ENCODE measurements at places on chromosomes 12 and 14.
A peak's percentile ranks its signal among the peaks of the same experiment; 100 is the strongest.

DNA sequence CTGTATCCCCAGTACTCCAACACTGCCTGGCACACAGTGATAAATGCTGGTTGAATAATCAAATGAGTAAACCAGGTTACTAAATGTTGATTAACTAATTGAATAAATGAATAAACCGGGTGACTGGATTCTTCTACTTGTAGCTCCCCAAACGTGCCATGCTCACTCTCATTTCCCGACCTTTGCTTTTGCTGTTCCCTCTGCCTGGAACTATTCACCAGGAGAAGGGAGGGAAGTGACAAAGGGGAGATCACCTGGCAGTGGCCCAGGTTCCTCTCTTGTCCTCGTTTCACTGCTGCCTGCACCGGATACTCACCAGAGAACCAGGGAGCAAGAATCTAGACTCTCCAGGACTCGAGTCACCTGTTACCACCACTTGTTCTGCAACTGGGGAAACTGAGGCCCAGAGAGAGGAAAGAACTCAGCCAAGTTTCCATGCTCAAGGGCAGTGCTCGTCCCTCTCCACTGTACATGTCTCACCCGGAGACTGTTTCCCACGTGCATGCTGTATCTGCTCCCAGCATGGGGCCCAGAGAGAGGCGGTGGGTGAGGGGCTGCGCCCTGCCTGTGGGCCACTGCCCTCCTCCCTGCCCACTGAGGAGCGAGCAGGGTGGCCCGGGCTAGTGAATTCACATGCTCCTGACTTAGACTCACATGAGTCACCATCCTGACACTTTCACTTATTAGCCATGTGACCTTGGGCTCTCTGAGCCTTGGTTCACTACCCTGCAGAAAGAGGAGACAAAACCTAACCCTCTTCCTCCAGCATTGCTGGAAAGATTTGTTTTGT lies 17.7 kb upstream of the POP5 start:
- DNase-seq: no peak

DNA sequence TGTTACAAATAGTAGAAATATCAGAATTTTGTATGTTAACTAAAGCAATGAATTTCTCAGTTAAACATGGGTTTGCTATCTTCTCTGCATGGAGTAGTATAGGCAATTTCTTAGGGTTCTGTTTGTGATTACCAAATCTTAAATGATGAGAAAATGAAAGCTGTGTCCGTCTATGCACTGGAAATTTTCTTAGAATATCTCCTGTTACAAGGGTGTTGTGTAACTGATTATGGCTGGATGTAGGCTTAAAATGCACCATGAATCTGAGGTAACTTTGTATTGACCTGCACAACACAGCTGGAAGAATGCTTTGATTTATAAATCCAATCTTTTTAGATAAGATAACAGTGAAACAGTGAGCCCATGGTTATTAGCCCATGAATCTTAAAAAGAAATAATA lies 17.8 kb downstream of the TRIP11 start:
- DNase-seq: no peak

GRCh38 chr14:34872822-34873588 lies 2.2 kb downstream of the BAZ1A start:
- no peak for DNase-seq

GRCh38 chr14:29721586-29721985 lies 206.1 kb downstream of the PRKD1 start:
- no peak for DNase-seq

GRCh38 chr14:64891839-64892375 lies 12.2 kb upstream of the SPTB start:
- peak; percentile 50 for DNase-seq

DNA sequence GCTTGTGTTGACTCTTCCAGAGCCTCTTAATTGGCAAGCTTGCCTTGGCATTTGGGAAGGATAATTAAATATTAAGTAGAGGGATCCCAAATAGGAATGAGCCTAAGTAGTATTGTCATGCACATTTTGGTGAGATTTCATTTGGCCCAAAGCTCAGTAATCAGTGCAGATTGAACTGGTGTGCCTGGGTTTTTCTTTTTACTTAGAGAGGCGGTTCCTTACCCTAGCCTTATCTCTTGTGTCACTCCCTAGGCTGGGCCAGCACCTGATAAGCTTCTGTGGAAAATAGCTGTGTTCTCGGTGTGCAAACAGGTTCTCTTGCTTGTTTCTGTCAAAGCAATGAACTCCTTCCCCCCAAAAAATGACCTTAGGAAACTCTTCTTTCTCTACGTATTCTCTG lies 9.3 kb upstream of the B4GALNT3 start:
- no peak for DNase-seq

DNA sequence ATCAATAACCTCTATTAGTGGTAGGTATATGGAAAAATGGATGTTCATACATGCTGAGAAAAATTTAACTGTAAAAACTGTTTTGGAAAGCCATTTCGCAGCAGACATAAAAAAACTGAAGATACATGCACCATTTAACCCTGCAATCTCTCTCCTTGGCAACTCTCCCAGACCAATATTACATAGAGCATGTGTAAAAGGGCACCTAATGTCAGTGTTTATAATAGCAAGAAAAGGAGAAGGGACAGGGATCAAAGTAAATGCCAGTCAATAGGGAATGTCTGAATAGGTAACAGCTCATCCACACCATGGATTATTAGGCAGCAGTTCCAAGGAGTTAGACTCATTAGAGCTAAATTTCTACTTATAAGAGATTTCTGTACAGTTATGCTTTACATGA lies 77.2 kb downstream of the BTG1 start:
- no peak for DNase-seq

DNA sequence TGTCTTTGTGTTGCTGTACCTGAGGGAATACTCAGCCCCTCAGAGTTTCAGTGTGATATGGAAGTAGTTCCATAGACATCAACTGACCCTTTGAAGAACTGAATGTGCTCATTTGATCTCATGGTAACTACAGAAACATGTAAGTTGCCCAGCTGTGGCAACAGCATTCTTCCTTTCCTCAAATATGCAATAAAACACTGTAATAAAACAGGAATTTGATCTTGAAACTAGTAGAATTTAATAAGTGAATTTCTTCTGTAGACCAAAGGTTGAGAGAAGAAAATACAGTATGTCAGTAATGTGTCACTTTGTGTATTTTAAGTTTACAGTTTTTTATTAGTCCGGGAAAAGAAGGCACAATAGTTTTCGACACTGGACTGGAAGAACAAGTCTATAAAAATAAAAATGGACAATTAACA lies 31.9 kb downstream of the KCTD10 start:
- no peak for DNase-seq

GRCh38 chr12:57129889-57130288 lies 1.6 kb downstream of the LRP1 start:
- DNase-seq: no peak

DNA sequence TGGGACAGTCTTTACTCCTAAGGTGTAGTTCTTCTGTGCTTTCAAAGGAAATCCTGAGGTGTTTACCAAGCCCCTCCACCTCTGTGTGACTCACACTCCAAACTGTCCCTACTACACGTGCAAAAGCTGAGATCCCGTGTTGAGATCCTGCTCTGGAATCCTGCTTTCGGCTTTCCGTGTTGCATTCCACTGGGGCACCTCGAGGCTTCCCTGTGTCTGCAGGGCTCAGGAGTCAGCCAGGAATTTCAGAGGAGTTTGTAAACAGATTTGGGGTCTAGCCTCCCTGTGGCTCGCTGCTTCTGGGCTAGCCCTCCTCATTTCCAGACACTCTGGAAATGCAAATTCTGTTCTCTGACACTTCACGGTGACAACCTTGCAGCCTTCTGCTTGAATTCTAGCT lies 48.4 kb downstream of the CACNA2D4 start:
- DNase-seq: no peak

- DNase-seq: peak; percentile 61
Observed at GRCh38 chr12:79737875-79738718, 47.3 kb upstream of the PAWR start.

GRCh38 chr12:34097213-34097612 lies 74.9 kb downstream of the ALG10 start:
- no peak for DNase-seq

DNA sequence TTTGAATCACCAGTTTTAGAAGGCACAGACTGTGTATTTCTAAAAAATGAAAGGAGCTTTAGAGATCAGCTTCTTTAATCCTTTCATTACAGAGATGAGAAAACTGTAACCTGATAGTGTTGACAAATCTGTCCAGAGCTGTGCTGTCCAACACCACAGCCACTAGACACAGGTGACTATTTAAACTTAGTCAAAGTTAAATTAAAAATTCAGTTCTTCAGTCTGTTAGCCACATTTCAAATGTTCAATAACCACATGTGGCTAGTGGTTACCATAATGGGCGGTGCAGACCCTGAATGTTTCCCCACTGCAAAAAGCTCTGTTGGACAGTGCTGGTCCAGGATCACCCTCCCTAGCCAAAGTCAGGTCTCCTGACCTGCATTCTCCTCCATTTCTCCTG lies 21.6 kb downstream of the DAD1 start:
- peak; percentile 46 for DNase-seq

DNA sequence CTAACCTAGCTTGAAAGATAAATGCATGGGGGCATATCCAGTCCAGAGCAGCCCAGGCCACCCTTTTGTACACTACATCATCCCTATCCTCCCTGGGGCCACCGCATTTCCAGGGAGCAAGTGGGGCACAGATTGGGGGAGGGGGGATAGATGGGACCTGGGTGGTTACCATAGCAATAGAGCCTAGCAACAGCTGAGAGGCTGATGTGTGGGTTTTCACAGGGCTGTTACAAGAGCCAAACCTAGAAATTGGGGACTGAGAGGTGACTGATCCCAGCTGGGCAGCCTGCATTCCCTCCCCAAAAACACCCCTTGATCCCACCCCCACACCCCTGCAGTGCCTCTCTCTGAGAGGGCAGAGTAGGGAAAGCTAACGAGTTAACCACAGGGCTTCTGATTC lies 3.7 kb upstream of the ZNF384 start:
- DNase-seq: no peak

DNA sequence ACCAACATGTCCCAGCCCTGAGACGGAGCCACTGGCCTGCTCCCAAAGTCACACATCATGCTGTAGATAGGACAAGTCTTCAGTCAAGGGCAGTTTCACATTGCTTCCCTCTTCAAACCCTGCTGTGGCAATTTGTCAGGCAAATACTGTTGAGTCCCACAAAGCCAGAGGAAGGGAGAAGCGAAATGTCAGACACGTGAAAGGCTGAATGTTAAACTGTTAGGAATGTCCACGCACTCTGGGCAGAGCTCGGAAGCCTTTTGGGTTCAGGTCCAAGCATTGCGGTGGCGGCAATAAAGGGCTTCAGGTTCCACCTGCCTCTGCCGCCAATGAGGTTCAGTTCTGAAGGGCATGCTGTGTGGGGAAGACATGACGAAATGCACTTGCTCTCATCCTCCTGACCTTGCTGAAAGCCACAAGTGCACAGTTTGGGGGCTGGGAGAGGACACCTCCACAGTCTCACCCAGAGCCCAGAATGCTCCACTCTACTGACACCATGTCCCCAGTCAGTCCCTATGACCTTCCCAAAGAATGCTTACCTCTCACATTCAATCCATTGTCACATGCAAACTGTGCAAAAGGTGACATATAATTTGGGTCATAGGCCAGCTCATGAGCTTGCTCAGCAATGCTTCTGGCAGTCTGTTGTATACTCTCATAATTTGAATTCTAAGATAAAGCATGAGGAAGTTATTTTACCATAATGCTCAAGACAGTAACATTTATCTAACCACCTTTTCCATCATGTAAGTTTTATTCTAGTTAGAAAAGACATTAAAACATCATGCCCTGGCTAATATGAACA lies 35.7 kb downstream of the RAD9B start:
- DNase-seq: no peak

DNA sequence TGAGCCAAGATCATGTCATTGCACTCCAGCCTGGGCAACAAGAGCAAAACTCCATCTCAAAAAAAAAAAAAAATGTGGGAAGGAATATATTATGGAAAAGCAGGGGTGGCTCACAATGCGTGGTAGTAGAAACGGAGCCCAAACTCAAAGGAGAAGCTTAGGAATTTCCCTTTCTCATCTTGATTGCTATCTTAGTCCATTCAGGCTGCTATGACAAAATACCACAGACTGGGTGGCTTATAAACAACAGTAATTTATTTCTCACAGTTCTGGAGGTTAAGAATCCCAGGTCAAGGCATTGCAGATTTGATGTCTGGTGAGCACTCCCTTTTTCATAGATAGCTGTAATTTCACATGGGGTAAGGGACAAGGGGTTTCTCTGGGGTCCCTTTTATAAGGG lies 153.8 kb upstream of the KRR1 start:
- no peak for DNase-seq

DNA sequence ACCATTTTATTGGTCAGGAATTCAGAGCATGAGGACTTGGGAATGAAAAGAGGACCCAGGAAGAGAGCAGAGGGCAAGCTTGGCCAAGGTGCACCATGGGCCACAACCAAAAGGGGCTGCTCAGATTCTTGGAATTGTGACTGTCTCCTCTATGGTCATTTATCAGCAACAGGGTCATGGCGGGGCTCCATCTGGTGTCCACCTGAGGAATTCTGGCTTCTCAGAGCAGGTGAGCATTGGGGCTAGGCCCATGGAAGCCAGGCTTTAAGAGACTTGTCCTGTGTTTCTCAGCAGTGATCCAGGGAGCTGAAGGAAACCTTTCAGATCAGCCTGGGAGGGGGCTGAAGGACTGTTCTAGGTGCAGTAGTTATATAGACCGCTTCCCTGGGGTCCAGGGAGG lies 2.6 kb upstream of the RIN3 start:
- no peak for DNase-seq

GRCh38 chr14:26522967-26523366 lies 74.9 kb downstream of the NOVA1 start:
- no peak for DNase-seq

GRCh38 chr12:580813-581212 lies 82.4 kb downstream of the NINJ2 start:
- DNase-seq: no peak

DNA sequence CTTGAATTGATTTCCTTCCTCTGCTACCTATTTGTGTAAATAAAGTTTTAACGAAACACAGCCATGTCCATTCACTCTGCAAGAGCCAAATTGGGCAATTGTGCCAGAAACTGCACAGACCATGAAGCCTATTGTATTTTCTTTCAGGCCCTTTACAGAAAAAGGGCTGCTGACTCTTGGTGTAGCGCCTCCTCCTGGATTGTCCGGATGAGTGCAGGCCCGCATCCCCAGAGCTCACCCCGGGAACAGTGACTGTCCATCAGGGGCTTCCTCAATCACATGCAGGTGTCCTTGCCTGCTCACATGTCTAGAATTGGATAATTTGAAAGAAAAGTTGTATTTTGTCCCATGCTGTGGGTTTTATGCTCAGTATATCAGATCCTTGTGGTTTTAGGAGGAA lies 1282.2 kb downstream of the AACS start:
- no peak for DNase-seq

- no peak for DNase-seq
Observed at GRCh38 chr14:60738843-60739508, 4.4 kb downstream of the MNAT1 start.
